ENCODE measurements at places on chromosomes 11 and 22. TPM values are rescaled to one million over a fixed set of nuclear protein-coding genes. Genes with fewer than 3 reads are reported as not detected.

DNA sequence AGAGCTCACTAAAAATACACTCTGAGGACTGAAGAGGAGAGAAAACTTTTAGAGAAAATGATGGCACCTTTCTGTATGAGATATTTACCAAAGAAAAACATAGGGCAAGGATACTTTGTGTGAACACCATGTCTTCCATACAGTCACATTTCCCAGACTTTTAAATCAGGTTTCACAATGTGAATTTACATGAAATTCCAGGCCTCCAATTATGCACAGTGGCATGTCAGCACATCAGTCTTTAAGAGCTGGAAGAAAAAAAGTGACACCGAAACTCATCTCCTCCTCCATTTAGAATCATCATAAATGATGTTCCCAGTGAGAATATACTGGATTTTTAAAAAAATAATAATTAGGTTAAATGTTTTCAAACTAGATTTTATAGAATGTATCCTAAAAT lies 232.2 kb upstream of the UBASH3B start:
- H3K4me1 ChIP-seq = no peaks in the 10 kb centered on the region
- no peaks in the 10 kb centered on the region for H3K27me3 ChIP-seq
- no peak overlapping the region for H3K27ac ChIP-seq
- DNase-seq = no peak
- no peak overlapping the region for H3K4me3 ChIP-seq
- H3K36me3 ChIP-seq = no peaks in the 10 kb centered on the region

DNA sequence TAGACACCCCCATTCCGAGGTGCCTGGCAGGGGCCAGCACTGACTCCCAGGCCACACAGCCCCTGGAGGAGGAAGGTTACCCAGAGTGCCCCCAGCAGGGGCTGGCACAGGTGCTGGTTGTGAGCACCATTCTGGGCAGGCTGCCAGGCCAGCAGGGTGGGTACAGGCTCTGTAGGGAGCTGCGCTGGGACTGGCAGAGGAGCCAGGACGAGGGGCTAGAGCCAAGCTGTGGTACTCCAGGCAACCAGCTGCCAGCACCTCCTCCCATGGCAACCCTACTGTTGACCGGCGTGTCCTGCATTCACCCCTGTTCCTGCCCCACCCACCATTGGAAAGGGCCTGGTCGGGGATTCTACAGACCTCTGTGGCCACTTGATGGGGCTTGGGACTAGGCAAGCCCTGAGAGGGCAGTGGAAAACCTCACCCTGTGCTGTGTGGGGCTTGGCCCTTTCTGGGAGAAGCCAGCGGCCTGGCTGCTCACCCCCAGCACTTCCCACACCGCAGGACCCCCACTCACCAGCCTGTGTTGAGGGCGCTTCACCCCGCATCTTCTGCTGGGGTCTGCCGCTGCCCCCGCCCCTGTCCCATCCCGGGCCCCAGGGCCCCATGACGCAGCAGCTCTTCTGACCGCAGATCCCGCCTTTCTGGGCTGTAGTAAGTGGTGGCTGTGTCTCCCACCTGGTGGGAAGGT lies 1.9 kb downstream of the CLDN5 start:
- H3K4me1 ChIP-seq = no peaks in the 10 kb centered on the region
- no peaks in the 10 kb centered on the region for H3K36me3 ChIP-seq
- no peak overlapping the region for H3K4me3 ChIP-seq
- DNase-seq = no peak

- H3K36me3 ChIP-seq = no peaks in the 10 kb centered on the region
- no peak overlapping the region for H3K27ac ChIP-seq
- peaks cover 12% of the 10 kb centered on the region for H3K4me1 ChIP-seq
- no peak for DNase-seq
- H3K4me3 ChIP-seq = no peak overlapping the region
Measured at GRCh38 chr22:42372976-42373375, 59.2 kb downstream of the NFAM1 start.

Gene MISFA
- total RNA-seq = not detected

Gene MB
- not detected for total RNA-seq

Gene OR8A1
- total RNA-seq = not detected

DNA sequence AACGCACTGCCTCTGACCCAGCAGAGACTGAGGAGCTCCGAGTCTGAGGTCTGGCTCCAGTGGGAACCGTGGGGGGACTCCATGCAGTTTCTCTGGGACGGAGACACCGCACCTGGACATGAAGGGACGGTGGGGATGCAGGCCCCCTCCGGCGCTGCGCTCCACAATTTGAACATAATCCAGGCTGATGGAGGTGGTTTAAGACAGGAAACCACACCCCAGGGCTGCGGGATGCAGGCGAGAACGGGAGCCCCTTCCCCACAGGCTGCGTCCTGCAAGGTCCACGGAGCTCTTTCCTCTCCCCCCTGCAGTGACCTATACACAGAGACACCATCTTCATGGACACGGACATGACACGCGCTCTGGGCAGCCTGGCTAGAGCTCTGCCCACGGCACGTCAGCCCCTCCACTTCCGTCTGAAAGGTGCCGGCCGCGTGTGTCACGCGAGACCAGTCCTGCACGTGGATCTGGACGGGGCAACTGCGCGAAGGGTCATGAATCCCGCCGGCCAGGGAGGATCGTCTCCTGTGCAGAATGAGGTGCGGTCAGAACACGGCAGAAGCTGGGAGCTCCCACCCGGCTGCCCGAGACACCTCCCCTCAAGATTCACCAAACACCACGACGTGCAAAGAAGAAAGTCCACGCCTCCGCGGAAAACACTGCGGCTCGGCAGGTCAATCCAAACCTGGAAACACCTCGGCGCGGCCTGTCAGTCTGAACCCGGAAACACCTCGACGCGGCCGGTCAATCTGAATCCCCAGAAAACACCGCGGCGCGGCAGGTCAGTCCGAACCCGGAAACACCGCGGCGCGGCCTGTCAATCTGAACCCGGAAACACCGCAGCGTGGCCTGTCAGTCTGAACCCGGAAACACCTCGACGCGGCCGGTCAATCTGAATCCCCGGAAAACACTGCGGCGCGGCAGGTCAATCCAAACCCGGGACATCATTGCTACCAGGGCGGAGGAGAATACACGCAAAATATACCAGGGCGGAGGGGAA lies 212.4 kb downstream of the BRD1 start:
- no peak overlapping the region for H3K27ac ChIP-seq
- H3K27me3 ChIP-seq = no peaks in the 10 kb centered on the region
- no peaks in the 10 kb centered on the region for H3K36me3 ChIP-seq
- no peak overlapping the region for H3K4me3 ChIP-seq
- no peak for DNase-seq

Gene SULT4A1
- not detected for total RNA-seq

All from CD4-positive, alpha-beta memory T cell (primary cell).